Stimulated activated CD8-positive, alpha-beta memory T cell treated with anti-CD3 and anti-CD28 coated beads, Interleukin-2, amount 100 ng/mL, for 48 hours (primary cell): ENCODE measurements at places on chromosomes 3 and 15.

GRCh38 chr15:38374029-38374428 is 79.9 kb upstream of the FAM98B start:
- DNase-seq = no peak

DNA sequence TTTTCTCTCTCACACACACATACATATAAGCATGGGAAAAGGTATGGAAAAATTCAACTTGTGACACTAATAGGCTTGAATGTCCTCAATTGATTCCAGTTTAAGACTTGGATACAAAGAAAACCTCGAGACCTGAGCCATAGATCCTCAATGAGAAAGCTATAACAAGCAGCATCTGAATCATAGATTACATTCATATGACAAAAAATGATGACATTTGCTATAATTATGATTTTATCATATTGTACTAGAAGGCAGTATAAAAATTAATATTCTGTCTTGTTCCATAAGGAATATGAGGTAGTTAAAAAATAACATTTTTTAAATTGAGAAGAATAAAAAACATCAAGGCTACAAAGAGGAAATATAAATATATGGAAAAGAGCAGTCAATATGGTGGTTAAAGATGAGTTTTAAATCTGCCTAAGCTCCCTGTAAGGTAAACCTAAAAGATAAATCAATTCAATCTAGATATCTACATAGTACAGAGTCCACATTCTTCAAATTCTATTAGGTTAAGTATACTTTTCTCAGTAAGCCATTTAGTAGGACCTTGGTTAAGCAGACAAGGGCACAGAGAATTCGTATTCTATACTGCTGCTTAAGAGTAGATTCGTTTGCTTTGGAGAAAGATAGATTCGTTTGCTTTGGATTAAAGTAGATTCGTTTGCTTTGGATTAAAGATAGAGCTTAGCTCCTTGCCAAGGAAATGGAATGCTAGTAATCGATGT is 175.7 kb downstream of the STAG1 start:
- DNase-seq = no peak

GRCh38 chr3:27666708-27667107 is 55.4 kb downstream of the EOMES start:
- DNase-seq = no peak

- no peak for DNase-seq
These were observed 151.4 kb downstream of the POLR2M start for GRCh38 chr15:57857871-57858270.

- no peak for DNase-seq
These were observed 11.7 kb downstream of the MRPS11 start for GRCh38 chr15:88479169-88479568.

- DNase-seq = no peak
These were observed 8.8 kb downstream of the STOML1 start for GRCh38 chr15:73983211-73983727.

DNA sequence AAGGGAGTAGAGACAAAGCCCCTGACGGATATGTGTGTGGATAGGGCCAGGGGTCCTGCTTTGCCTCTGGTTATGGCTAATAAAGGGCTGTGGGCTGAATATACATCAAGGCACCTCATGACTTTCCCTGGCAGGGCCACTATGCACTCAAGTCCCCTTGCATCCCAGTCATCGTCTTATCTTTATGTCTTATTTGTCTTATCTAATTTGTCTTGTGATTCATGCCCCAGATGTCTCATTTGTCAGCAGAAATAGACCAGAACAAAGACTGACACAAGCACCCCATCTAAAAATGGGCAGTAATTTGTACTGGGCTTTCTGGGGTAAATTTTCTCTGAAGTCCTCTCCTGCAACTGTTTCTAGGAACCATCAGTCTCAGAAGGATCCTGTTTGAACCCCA is 68.6 kb downstream of the ITGA11 start:
- no peak for DNase-seq

DNA sequence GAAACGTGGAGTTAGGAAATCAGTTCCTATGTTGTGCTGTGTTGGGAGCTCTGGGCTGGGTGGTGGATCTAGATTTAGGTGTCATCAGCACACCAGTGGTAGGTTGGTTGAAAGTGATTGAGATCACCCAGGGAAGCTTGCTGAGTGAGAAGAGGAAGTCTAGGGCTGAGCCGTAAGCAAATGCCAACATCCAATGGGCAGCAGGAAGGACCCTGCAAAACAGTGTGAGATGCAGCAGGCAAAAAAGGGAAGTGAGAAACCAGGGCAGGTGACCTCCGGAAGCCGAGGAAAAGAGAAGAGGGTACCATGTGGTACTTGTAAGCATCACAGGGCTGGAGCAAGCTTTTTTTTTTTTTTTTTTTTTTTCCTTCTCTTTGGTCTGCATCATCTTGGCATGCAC is 15.9 kb upstream of the COPG1 start:
- no peak for DNase-seq

DNA sequence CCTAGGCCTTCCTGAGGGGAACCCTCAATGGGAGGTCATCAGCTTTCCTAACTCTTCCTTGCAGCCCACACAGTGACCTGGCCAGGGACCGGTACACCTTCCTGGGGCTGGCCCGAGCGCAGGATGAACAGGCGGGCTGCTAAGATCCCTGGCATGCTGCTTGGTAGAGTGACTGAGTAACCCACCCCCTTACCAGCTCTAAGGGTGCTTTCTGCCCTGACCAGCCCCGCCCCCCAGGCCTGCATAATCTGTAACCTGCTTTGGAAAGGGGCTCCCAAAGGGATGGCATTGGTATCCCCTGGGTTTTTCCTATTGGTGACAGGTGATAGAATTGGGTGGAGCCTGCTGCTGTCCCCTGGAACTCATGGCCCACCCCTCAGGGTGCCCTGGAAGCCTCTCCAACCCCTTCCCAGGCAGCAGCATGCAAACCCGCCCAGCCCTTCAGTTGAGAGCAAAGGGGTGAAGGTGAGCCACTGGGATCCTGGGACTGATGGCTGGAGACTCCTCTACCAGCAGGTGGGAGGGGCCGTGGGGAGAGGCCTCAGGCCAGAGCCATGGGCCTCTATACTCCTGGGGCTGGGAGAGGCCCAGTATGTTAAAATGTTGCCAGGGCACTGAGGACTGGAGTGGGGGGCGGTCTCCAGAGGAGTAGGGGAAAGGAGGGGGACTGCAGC is 11.1 kb upstream of the KIF7 start:
- no peak for DNase-seq

- DNase-seq = no peak
These were observed 16.9 kb upstream of the LPP start for GRCh38 chr3:188137051-188137450.

GRCh38 chr3:82641701-82642100 is 880.3 kb upstream of the GBE1 start:
- no peak for DNase-seq

GRCh38 chr3:138197058-138197457 is 10.0 kb downstream of the ARMC8 start:
- DNase-seq = no peak

DNA sequence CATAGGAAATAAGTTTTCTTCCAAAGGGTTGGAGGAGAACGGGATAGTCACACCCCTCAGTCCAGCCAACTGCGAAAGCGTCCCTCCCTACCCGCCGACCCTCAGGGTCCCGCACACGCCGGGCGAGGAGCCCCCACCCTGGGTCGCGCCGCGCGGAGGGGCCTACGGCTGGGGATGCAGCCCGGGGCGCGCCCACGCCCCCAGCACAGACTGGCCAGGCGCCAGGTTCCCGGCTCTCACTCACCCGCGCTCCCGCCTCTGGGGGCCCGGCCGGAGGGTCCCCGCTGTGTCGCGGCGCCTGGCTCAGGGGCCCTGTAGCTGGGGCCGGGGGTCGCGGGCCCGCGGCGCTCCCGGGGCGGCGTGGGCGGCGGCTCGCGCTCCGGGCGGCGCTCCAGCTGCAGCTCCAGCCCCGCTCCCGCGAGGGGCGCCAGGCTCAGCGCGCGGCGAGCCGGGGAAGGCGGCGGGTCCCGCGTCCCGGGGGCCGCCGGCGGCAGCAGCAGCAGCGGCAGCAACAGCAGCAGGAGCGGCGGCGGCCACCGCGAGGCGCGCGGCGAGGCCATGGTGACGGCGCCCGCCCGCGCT is 375 bp downstream of the HEG1 start:
- DNase-seq = no peak
